ENCODE measurements at places on chromosomes 5 and 9.

GRCh38 chr5:27311544-27311943 lies 273.2 kb upstream of the CDH9 start:
- no peak for DNase-seq

DNA sequence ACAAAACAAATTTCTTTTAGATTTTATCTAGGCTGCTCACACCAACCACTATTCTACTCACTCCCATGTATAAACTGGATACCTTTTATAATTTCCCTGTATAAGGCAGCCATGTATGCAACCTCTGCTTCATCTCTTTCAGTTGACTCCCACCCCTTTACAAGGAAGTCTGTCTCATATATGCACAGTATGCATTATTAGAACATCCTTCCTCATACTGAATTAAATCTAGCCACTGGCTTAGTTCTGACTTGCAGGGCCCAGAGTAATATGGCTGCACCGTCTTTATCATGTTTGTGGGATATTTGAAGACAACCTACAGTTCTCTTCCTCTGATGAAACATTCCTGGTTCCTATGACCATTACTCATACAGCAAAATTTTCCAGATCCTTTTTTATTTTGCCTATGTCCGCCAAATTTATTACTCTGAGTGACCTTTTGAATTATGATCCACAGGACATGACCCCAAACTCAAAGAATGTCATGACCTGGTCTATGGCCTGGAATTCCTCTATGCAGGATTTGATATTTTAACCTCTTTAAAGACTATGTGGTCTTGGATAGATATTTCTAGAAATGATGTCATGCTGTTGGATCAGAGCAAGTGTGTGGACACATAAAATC lies 76.6 kb upstream of the ITGA1 start:
- DNase-seq: no peak

- peak; percentile 45 for DNase-seq
These were observed 156.2 kb downstream of the MELK start for GRCh38 chr9:36728651-36729520.

DNA sequence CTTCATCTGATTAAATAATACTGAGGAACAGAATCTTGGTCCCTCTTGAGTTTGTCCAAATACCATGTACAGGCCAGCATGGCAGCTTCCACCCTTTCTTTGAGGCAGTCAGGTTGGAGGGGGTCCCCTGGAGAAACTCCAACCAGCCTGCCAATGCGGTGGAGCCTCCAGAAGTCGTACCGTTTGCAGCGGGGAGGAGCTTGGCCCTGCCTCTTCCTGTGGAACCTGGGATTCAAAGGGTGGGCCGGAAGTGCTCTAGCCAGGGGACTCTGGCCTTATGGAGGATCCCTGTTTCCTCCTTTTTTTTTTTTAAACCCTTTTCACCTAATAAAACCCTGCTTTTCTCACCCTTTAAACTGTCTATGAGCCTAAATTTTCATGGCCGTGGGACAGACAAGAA lies 216.3 kb upstream of the ZNF608 start:
- no peak for DNase-seq

- DNase-seq: no peak
These were observed 111.2 kb downstream of the SMARCA2 start for GRCh38 chr9:2126331-2126803.

- DNase-seq: no peak
These were observed 173.6 kb upstream of the IER5L start for GRCh38 chr9:129351642-129352145.

DNA sequence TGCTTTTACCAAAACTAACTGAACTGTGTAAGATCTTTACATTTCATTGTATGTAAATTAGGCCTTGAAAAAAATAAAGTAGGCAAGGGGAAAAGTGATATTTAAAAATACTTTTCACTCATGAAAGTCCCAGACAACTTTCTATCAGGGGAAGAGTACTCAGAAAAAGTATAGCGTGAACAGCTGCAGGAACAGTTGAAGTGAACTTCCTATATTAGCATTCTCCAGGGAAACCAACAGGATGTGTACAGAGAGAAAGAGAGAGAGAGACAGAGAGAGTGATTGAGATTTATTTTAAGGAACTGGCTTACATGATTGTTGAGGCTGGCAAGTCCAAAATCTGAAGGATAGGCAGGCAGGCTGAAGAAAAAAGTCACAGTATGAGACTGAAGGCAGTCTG lies 42.0 kb downstream of the ERMP1 start:
- no peak for DNase-seq

GRCh38 chr9:130239741-130240241 lies 25.8 kb upstream of the HMCN2 start:
- no peak for DNase-seq

- no peak for DNase-seq
These were observed 34.8 kb downstream of the OLFM1 start for GRCh38 chr9:135122316-135122715.

DNA sequence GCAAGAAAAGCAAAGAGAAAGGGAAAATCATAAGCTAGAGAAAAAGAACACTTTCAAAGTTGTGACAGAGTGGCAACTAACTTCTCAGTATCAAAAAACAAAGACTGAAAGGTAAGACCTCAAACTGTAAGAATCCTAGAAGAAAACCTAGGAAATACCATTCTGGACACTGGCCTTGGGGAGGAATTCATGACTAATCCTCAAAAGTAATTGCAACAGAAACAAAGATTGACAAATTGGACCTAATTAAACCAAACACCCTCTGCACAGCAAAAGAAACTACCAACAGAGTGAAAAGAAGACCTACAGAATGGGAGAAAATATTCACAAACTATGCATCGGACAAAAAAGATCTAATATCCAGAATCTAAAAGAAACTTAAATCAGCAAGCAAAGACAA lies 79.1 kb downstream of the FEM1C start:
- no peak for DNase-seq

DNA sequence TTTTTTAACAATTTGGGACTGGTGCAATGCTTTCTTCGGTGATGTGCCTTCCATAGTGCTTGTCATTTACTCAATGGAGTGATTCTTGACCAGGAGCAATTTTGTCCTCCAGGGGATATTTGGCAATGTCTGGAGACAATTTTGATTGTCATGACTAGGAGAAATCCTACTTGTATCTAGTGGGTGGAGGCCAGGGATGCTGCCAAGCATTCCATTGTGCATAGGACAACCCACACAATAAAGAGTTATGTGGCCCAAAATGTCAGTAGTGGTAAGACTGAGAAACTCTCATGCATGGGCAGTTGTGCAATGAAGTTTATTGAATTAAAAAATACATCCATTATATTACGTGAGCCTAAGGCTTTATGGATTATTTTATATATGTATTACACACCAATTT lies 70.5 kb downstream of the FOCAD start:
- no peak for DNase-seq

GRCh38 chr9:18976709-18977531 lies 56.1 kb downstream of the SAXO1 start:
- no peak for DNase-seq

DNA sequence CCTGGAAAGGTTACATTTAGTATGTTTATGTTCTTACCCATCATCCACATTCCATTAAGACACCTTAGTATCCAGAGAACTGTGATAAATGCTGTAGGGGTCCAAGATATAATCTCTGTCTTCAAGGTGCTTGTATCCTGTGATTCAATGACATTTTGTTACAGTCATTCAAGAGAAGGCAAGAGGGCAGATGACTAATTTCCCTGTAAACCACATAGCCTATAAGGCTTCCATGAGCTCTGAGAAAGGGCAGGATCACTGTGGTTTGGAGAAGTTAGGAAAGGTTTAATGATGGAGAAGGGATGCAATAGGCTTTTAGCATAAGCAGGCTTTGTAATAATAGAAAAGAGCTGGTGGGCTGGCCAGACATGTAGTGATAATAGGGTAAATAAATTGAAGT lies 40.0 kb downstream of the PAPPA start:
- no peak for DNase-seq

DNA sequence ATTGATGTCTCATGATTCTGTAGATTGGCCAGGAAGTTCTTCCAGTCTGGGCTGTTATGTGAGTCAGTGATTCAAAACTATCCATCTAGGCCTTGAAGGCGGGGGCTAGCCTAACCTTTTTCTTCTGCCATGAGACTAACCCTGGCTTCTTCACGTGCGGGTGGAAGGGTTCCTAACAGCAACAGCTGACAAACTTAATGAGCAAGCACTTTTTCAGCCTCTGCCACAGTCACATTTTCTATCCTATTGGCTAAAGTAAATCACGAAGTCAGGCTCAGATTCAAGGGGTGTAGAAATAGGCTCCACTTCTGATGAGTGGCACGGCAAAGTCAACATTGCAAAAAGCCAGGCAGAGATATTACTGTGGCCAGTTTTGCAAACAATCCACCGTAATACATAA lies 68.4 kb downstream of the STK32A start:
- no peak for DNase-seq

- no peak for DNase-seq
These were observed 8.9 kb upstream of the MRNIP start for GRCh38 chr5:179867476-179867875.

DNA sequence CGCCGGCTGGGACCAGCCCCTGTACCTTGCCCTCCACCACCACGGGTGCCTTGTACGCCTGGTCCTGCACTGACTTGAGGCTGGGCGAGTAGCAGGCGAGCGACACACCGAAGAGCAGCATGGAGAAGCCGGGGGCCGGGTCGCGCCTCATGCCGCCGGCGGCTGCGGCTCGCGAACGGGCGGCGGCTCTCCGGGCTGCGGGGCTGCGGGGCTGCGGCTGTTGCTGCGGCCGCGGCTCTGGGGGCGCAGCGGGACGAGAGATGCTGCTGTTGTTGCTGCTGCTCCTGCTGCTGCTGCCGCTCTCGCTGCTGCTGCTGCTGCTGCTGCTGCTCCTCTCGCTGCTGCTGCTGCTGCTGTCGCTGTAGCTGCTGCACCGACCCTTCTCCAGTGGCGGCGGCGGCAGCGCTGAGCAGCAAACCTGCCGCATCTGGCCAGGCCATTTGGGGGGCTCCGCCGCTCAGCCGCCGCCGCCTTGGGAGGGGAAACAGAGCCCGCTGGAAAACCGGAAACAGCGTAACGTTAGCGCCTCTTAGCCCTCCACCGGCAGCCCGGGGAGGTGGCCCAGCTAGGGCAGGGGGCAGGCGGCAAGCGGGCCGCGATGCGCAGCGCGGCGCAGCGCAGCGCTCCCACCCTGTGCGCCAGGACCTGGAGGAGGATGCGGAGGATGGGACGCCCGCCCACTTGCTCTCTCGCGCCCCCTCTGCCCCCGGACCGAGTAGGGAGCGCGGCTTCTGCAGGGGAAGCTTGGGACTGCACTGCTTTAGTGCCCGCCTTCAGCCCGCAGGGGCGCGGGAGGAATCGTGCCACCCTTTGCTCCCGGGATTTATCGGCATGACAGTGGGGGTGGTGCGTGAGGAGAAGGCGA lies at the start of gene NRG2:
Gene NRG2 (minus strand): TSS at position 657 of the 865 bp plus-strand sequence.
- DNase-seq: peak; percentile 25

DNA sequence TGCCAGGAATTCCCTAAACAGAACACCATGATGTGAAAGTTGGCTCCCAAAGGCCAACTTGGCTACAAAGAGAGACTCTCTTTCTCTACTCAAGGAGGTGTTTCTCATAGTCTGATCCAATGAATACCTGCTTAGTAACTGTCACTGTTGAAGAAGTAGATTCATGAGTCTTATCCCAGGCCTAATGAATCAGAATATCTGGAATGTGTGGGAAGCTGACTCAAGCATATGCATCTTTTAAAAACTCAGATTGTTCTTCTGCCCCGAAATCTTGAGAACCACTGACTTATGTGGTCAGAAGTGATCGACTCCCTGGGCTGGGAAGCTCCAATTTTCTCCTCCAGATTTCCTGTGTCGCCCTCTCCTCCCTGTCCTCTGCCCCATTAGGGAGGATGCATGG lies 345.6 kb downstream of the PLK2 start:
- DNase-seq: no peak

DNA sequence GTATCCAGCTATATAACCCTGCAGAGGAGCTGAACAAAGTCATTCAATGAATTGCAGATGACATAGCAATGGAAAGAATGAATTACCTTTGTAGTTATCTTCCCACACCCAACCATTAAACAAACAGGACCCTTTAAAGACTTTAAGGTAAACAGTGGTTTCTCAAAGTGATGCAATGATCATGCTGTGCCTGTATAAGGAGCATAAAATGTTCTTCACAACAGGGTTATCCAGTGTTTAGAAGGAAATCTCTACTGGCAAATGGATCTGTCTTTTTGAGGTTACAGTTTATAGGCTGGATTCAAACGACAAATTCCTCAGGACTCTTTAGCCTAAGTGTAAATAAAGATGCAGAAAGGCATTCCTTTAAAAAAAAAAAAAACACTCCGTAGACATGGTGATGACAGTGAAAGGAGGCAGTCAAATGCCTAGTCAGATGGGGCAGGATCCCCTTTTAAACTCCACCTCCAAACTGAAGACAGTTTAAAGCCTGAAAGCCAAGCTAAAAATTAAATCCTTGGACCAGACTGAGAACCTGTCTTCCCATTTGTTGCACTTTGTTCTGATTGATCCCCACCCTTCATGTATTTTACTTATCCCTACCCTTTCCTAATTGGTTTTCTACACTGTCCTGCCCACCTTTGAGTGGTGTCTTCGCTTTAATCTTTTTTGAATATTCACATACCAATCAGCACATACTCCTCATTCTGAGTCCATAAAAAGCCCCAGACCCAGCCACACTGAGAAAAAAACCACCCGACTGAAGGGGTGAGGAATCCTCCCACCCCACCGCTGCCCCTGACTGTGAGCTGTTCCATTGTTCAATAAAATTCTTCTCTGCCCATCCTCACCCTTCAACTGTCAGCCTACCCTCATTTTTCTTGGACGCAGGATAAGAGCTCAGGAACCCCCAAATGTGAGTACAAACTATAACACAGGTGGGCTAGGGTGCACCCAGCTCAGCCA lies 761.3 kb upstream of the DMAC1 start:
- no peak for DNase-seq

- no peak for DNase-seq
These were observed 169.0 kb downstream of the DOCK2 start for GRCh38 chr5:169805937-169806700.

DNA sequence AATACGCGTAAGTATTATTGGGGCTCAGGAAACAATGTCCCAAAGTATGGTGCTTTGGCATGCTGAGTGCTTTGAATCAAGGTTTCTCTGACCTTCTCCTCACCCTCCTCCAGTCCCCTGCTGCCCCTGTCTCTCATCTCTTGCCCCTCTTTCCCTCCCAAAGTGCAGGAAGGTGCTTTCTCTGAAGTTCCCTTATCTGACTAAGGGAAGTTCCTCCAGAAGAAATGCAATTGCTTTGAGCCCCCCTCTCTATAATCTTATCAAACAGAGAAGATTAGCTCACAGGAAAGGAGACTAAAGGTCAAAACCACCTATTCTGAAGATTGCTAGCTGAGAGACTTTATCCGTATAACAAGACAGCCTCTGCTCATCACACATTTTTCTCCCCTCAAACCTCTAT lies 288.1 kb downstream of the ARL15 start:
- no peak for DNase-seq

GRCh38 chr5:77620405-77620804 lies 18.1 kb downstream of the OTP start:
- no peak for DNase-seq

- no peak for DNase-seq
These were observed 6.3 kb downstream of the ARL15 start for GRCh38 chr5:54304040-54304439.

GRCh38 chr9:83623679-83624076 lies 735 bp downstream of the IDNK start:
- no peak for DNase-seq
